ENCODE measurements at places on chromosomes 2 and 18.
A peak's percentile ranks its signal among the peaks of the same experiment; 100 is the strongest.

DNA sequence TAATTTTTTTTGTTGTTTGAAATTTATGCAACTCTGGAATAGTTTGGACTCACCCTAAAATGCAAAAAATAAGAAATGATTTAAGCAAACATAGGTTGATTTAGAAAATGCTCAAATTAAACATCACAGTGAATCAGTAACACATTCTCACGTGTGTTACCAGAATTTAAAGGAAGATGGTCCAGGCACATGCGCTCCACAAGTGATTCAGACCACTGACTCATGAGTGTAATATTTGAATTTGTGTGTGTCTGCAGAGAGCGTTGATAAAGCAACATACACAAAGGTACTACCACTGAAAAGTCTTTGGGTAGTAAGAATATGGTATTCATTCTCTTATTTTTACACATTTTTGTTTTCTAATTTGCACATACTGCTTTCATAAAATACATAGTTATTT, 7.9 kb downstream of the SS18 start:
- no peak for DNase-seq

DNA sequence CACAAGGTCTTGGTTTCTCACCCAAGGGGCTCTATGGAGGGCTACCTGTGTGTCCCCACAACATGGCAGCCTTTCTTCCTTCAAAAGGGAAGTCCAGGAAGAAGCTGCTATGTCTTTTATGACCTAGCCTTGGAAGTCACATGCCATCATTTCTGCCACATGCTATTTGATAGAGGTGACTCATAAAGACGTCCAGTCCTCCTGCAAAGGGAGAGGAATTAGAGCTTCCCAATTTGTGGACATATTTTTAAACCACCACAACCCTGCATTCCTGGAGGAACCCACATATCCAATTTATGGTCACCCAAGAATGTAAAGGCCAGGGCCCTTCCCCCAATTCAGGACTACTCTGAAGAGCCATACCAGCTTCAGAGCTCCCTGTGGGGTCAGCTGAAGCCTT, 246.2 kb downstream of the CYP26B1 start:
- no peak for DNase-seq

DNA sequence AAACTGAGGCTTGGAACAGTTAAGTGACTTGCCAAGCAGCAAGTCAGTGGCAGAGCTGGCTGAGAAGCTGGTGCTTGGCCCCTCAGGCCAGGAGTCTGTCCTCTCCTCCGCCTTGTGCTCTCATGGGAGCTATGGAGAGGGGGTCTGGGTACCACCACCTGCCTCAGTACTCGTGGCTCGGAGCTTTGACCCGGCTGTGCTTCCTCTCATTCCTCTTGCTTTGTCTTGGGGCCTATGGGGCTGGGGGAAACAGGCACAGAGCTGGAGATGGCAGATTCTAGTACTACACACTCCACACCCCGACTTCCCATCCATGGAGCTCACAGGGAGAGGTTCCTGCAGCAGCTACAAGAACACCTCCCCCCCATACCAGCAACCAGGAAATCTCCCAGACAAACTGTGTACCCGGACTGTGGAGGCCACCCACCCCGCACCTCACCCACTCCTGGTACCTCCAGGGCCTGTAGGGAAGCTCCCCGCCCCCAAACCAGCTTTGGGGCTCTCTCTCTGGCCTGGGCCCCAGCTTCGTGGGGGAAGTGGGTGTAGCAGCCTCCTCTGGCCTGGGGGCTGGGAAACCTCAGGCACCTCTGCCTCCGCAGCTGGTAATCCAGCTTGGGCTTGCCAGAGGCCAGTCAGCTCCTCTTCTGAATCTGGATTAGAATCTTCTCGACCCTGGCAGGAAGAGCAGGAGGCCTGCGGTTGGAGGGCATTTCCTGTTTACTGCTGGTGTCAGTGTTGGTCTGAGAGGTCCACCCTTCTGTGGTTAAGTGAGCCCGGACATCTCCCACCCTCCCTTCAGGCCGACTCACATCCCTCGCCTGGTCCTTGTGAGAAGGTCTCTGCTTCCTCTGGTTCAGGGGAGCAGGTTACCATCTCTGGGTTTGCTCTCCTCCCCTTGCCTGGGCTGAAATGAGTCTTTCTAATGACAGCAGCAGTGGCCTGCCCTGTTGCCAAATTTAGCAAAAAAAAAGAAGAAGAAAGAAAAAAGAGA, 22.3 kb upstream of the RHOB start:
- no peak for DNase-seq

GRCh38 chr18:31042406-31043181, at the start of gene DSC3:
DSC3 (minus strand) TSS chr18:31042742; CDS start chr18:31042660, 82 bp downstream.
- DNase-seq, result no peak

DNA sequence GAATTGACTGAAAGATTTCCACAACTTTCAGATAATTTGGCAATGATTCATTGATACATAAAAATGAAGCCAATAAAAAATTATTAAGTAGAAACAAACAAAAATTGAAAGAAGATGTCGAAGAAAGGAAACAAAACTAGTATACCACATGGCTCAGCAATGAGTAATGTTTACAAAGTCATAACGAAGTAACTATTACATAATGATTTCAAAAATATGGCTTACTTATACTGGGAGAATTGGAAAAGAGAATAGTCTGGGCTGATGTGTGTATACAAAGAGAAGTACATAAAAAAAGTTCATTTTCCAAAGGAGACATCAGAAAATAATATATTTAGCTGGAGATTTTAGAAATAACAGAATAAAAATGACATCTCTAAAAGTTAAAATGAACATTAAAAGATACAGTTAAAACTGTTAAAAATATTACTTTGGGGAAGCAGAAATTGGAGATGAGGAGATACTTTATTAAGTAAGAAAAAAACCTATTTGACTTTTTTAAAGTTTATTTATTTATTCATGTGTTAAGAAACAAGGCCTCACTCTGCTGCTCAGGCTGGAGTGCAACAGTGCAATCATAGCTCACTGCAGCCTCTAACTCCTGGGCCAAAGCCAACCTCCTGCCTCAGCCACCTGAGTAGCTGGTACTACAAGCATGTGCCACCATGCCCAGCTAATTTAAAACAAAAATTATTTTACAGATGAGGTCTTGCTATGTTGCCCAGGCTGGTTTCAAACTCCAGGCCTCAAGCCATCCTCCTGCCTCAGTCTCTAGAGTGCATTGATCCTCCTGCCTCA, 409.7 kb upstream of the PIK3C3 start:
- DNase-seq, result no peak

- DNase-seq, result no peak
Observed at GRCh38 chr2:11239666-11240462, 84.6 kb downstream of the SLC66A3 start.

- DNase-seq, result no peak
Observed at GRCh38 chr18:6837904-6838303, 108.4 kb downstream of the ARHGAP28 start.

DNA sequence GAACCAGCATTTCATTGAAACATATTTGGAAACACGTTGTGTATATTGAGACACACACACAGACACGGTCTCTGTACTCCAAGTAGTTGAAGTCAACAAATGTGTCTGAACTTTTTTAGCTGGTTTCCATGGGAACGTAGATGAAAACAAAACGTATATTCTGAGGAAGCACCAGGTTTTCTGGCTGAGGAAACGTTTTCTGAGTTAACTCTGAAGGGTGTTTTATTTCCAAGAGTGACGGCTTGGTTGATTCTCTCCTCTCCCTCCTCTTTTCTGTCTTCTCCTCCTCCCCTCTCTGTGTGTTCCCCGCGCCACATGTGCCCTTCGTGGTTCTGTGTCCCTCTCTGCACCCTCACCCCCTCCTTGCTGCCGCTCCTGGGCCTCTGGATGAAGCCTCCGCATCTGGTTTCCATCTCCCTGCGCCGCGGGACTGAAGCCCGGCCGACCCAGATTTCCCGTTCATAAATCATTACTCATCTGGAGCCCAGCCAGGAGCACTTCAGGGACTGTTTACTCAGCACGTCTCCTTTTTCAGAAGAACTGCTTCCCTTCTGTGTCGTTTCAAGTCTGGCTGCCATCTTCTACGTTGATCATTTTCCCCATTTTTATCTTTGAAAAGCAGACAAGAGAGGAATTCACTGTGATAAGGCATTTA, 122.7 kb downstream of the COL6A3 start:
- DNase-seq, result peak; percentile 29

DNA sequence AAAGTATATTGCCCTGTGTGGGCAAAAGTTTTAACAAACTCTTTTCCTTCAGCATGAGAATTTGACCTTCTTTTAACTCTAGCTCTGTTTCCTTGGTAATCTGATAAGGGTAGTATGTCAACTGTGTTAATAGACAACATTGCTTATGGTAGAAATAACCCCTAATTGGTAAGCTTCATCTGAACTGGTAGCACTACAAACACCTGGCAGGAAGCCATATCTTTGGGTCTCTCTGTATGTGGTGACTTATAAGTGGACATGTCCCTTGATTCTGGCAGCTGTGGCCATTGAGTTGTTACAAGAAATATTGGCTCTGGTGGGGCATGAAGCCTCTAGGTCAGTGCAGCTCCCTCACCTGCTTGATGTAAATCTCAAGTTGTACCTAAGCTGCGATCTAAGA, 46.9 kb downstream of the MBD5 start:
- no peak for DNase-seq

DNA sequence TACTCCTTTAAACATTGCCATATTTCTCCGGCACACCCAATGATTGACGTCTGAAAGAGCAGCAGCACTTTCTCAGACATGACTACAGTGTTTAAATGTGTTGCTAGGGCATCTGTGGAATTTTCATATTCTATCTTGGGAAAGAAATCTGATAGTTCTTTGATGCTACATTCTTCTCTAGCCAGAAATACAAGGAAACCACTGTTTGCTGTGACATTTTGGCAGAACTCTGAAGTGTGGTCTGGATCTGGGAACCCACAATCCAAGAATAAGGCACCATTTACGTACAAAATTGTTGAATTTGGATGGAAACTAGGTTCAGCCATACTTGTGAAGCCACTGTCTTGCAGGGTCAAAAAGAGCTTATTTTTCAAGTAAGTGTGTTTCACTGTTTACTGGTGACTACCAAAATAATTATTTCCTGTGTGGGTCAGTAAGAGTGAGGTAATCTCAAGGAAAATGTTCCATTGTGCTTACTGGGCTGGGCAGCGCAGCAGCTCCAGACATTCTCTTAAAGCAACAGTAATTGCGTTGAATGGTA, 21.3 kb upstream of the CD28 start:
- no peak for DNase-seq

All from stimulated activated CD4-positive, alpha-beta T cell treated with anti-CD3 and anti-CD28 coated beads, Interleukin-15, amount 100 ng/mL, for 48 hours (primary cell).